ENCODE measurements at places on chromosomes 12 and 14.

- no peak for DNase-seq
Measured at GRCh38 chr14:88245321-88245720, 77.7 kb downstream of the KCNK10 start.

DNA sequence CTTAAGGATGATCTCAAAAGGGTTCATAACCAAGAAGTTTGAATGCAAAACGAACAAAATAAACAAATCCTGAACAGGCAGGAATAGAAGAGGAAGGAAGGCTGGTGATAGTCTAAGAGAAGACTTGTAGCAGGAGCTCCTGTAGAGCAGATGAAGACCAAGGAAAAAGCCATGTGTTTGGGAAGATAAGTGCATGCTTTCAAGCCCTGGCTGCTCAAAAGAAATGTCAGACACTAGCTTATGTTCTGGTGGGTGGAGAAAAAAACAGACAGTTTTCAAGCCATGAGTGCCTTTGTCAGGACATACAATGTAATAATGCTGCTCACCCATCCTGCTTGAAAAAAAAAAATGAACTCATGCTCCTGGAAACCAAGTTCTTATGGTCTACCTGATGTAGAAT is 27.4 kb downstream of the TAOK3 start:
- no peak for DNase-seq

- DNase-seq: no peak
Measured at GRCh38 chr12:132285991-132286681, 43.3 kb downstream of the GALNT9 start.

DNA sequence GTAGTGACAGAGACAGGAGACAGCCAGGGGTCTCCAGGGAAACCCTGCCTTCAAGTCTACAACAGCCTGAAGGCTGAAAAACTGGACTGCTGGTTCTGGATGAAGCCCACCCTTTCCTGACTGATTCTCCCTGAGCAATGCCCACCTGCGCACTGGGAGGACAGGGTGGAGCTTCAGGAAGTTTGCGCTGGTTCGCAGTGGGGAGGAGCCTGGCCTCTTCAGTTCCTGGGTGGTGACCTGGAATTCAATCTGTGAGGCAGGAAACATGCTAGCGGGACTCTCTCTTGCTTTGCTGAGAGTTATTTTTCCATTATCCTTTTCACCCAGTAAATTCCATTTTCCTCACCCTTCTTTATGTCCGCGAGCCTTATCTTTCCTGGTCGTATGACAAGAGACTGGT is 600.8 kb downstream of the TRHDE start:
- no peak for DNase-seq

DNA sequence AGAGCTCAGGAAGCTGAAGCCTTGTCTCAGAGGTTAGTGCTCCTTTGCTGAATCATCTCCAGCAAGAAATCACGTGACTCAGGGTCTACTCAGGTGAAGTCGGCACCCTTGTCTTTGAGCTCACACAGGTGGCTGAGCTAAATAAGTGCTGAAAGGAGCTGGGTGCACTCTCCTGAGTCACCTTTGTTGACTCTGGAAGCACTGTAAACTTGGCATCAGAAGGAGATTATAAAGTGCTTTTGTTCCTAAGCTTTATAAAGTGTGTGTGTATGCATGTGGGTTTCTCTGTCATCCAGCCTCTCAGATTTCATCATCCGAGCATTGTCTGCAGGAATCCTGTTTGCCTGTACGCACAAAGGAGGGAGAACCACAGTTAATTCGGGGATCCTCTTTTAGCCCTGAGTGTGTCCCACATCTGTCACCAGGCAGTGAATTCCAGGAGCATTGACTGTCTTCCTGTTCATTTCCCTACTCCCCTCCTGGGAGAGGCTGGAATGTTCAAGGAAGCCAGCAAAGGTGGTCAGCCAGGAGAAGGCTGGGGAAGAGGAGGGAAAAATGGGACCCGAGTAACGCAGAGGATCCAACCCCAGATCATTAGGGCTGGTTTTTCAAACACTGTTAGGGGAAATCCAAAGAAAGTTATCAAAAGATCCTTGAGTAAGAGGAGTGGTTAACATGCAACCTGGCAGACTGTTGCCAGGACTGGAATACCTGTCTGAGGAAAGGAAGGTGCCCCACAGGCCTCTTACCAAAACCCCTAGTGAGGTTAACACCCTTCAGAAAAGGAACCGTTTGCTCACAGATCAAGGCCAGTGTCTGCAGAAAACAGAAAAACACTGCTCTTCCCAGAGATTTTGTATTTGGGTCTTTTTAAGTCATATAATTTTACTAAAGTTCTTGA is 157.5 kb upstream of the HIF1A start:
- peak; percentile 67 for DNase-seq

GRCh38 chr12:46401662-46402061 is 29.1 kb upstream of the SLC38A2 start:
- no peak for DNase-seq

DNA sequence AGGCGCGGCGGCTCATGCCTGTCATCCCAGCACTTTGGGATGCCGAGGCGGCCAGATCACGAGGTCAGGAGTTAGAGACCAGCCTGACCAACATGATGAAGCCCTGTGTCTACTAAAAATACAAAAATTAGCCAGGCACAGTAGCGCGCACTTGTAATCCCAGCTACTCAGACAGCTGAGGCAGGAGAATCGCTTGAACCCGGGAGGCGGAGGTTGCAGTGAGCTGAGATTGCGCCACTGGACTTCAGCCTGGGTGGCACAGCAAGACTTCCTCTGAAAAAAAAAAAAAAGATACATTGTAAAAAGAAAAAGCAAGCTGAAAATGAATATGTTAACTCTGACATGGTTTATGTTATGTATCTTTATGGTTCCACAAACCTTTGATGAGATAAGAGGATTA is 33.6 kb downstream of the RPGRIP1 start:
- DNase-seq: no peak

DNA sequence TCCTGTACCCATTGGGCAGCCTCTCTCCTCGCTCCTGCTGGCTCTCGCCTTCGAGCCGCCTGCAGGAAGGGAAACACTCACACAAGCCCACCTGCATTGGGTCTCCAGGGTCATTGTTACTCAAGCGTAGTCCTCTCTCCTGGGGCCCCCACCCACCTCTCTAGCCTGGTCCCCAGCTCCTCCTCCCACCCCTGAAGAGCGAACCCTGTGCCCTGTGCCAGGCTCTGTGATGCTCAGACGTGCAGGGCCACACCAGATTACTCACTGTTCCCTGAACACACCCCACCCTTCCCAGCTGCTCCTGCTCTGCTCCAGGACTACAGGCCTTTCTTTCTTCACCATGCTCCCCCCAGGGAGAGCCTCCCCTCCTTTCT is 88.1 kb downstream of the NINJ2 start:
- DNase-seq: no peak

DNA sequence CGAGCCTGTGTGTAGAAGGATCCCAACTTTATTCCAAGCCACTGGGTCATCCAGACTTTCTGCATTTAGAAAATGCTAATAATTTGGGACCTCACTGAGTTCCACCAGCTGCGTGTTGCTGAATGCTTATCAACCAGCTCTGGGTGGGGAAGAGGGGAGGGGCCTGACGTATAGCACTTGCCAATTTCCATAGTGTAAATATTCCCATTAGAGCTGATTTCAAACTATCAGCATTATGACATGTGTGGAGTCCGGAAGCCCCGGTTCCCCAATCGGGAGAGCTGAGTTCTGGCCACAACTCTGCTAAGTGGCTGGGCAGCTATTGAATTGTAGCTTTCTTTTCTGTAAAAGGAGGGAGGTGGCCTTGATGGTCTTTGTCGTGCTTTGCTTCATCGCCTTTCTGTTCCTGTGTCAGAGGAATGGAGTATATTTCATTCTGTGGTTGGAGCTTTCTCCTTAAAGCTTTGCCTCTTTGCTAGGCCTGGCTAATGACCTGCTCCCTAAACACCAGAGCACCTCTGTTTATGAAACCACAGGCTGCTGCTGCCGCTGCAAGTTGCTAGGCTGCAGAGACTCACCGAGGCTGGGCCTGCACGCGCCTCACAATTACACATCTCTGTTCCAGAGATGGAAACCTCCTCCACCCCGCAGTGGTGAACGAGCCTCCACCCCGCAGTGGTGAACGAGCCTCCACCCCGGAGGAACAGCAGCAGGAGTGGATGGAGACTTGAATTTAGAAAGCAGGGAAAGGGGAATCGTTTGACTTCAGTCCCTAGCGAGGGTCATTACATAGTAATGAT is 7.7 kb upstream of the BCL7A start:
- no peak for DNase-seq

DNA sequence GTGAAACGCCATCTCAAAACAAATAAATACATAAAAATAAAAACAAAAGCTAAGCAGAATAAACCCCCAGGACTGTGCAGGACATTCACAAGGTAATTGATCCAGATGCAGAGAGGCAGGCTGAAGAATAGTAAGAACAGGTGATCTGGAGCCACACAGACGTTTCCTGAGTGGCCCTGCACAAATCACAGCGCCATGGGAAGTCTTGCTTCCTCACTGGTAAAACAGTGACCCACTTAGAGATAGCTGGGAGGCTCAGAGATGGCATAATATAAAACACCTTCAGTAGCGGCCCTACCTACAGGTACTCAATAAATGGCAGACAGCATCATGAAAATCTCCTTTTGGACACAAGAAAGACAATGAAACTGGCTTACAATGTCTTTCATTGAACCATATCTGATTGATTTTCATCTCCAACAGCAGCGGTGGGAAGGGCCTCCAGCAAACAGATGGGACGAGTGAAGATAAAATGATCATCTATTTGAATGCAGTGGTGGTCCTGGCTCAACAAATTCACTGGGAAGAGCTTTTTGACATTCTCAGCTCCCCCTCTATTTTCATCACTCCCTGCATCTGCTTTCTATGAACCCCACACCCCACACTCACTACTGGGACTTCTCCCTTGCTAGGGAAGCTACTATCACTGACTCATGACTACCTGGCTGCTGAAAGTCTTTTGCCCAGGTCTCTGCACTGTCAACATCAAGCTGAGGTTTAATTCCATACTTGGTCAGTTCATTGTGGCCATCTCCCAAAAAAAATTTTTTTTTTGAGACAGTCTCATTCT is 63.9 kb downstream of the FOXN3 start:
- DNase-seq: no peak

GRCh38 chr14:32049361-32050088 is 27.6 kb upstream of the ARHGAP5 start:
- no peak for DNase-seq

GRCh38 chr14:74238974-74239847 is at the start of gene VSX2:
VSX2 (plus strand) TSS chr14:74239449; CDS start chr14:74239562, 113 bp downstream.
- DNase-seq: no peak

GRCh38 chr12:112308652-112309051 is 73.6 kb downstream of the HECTD4 start:
- no peak for DNase-seq

- no peak for DNase-seq
Measured at GRCh38 chr14:92644970-92645515, 103.4 kb downstream of the LGMN start.

Measured in activated CD4-positive, alpha-beta T cell treated with anti-CD3 and anti-CD28 coated beads, Interleukin-2, amount 10 ng/mL, durations not matched to agents 24 days and 14 days (primary cell).